Esophagus mucosa (tissue), 1 donor: ENCODE measurements at places on chromosomes 1 and 21.

- no peak for ATAC-seq
These were observed 126.8 kb upstream of the EDN2 start for GRCh38 chr1:41611068-41611931.

DNA sequence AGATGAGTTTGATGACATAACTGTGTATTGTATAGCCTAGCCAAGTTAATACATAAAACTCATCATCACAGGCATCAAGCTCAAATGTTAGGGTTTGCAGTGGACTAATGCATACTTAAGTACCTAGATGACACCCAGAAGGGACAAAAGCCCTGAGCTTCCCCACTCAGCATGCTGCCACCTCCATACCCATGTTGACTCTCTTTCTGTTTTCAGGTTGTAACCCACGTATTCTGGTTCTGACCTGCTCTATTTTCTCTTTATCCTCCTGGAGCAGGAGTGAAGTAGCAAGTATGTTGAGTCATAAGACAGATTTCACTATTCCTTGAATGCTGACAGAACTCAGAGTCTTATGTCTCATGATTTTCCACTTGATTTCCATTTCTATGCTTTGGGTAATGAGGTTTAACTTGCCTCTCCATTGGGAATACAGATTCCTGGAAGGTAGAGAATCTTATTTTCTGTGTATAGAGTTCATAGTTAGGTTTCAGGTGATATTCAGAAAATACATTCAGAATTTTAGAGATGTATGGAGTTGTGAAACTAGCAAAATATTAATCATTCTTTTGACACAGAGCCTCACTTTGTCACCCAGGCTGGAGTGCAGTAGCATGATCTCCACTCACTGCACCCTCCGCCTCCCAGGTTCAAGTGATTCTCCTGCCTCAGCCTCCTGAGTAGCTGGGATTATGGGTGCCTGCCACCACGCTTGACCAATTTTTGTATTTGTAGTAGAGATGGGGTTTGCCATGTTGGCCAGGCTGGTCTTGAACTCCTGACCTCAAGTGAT is 122.5 kb upstream of the KCNJ15 start:
- ATAC-seq, result no peak

DNA sequence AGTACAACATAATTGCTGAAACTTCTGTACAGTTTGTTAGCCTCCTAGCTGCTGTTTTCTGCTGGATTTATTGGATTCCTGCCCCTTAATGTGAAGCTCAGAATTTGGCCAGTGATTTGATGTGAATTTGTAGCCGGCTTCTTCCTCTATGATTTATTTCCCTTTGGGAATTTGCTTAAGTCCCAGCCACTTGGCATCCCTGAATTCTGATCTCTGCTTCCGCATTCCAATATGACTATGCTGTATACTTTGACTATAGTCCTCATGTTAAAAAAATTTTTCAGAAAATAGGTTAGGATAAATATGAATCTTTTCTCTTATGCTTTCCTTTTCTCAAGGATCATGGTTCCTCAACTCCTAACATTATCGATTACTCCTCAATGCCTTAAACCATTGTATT is 12.4 kb upstream of the LRIF1 start:
- no peak for ATAC-seq

- ATAC-seq, result no peak
These were observed 801.3 kb upstream of the ADGRL4 start for GRCh38 chr1:79807816-79808215.
